ENCODE measurements at places on chromosomes 4 and X.

GRCh38 chr4:75995727-75996126 is 5.0 kb upstream of the SDAD1 start:
- DNase-seq = peak; percentile 78

DNA sequence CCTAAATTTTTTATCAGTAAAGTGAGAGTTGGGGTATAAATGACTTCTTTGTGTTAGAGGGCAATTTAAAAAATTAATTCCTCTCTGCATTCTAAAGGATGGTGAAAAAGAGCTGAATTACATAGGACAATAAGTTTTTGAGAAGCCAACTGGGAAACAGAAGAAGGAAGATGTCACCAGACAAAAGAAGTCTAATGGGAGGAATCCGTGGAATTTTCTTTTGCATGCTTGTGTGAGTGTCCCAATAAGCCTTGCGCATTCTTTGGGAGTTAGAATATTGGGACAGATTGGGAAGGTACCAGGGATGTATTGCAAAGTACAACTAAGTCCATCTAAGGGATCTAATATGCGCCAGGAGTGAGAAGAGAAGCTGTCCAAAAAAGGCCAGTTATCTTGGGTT is 35.1 kb upstream of the NR3C2 start:
- no peak for DNase-seq

- no peak for DNase-seq
Observed at GRCh38 chr4:149112109-149112508, 669.9 kb upstream of the NR3C2 start.

GRCh38 chr4:135739354-135739753 is 1537.8 kb upstream of the PABPC4L start:
- DNase-seq = peak; percentile 1

DNA sequence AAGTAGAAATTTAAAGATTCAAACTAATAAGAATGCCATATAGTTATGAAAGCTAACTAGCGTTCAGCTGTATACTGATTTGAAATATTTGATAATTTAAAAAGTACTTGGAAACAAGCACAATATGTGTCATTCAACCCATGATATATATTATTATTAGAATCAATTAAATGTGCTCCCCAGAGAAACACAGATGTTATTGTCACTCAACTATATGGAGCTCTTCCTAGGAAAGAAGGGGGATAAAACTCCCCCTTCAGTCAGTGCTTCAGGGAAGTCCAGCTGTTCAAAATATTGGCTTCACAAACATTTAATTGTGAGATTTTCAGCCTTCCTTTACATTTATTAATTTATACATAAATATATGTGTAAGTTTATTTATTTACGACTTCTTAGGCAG is 135.9 kb downstream of the SLC4A4 start:
- no peak for DNase-seq

- DNase-seq = peak; percentile 93
Observed at GRCh38 chr4:128225148-128225547, 62.5 kb downstream of the PGRMC2 start.

- DNase-seq = no peak
Observed at GRCh38 chr4:105586638-105587328, 34.4 kb downstream of the ARHGEF38 start.

DNA sequence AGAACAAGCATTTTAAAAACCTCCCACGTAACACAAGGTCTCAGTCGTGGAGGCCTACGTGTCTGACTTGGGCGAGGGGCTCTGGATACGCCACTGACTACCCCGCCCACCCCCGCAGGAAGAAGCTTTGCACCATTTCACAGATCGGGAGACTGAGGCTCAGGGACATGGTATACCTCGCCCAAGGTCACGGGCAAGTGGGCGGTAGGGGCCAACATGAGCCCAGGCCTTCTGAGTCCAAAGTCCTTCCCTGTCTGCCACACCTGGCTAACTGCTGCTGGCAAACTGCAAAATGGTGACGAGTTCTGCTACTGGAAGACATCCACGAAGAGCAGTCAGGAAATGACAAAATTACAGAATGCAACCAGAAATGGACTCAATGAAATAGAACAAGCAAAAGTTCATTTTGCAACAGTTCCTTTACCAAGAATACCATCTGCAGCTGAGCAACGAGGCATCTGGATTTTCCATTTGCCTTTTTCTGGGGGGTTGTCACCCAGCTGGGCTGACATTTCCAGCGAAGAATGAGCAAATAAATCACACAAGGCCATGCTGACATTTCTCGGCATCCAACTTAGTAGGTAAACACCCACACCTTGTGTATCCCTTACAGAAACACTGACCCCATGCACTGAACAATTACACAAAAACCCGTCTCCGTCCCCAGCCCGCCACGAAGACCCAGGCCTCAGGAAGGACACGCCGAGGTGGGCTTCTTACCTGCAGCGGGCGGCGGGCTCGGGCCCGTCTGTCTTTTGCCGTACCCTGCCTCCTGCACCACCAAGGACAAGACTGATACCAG is 70.2 kb upstream of the AFAP1 start:
- DNase-seq = no peak

DNA sequence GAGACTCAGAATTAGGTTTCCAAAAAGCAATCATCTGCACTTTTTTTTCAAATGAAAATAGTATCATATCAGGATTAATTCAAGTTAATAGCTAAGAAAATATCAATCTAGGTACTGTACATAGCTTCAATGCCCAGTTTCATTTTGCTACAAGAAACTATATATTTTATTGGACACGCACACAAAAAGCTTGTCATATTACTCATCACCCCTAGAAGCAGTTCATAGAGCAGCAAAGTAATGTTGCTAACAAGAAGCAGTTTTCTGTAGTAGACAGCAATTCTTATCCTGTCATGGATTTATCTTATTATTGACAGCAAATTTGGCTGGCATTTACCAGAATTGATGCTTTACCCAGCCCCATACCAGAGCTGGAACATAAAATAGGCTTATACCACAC is 52.3 kb upstream of the LSM6 start:
- DNase-seq = no peak
